ENCODE measurements at places on chromosomes 1 and 21.

- no peak for DNase-seq
Measured at GRCh38 chr1:211371406-211372105, 44.9 kb downstream of the TRAF5 start.

DNA sequence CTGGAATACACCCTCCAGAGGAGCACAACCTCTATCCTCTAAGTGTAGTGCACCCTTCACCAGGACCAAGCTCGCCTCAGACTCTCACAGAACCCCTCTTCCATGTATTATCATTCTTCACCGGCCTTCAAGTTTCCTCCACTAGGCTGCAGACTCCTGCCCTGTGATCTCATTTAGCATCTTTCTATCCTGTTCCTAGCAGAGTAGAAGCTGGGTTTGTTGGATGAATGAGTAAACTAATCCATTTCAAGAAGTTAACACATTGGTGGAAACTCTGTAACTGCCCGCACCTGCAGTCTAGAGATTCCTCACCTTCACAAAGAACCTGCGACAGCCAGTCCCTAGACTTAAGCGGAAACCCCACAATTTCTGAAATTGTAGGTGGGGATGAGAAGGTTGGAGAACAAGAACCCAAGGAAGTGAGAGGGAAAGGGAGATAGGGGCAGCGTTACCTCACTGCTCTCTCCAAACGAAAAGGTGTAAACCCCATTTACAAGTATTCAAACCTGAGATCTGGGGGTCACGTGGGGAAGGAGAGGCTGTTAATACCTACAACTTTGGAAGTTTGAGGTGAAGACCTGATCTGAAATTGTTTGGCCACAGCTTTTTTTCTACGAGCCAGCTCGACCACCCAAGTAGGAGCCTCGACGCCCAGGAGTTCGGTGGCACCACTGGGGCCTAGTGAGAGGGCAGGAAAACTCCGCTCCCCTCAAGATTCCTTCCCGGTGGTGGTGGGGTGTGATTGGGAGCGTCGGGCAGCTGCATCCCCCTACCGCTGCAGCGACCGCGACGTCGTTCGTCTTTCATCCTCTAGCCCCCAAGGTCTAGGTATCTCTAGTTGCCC, 1.2 kb downstream of the PTPN14 start:
- DNase-seq, result no peak

- DNase-seq, result peak; percentile 95
Measured at GRCh38 chr1:185566995-185567394, 167.2 kb upstream of the HMCN1 start.

GRCh38 chr1:222106377-222106776, 364.5 kb upstream of the DUSP10 start:
- no peak for DNase-seq

DNA sequence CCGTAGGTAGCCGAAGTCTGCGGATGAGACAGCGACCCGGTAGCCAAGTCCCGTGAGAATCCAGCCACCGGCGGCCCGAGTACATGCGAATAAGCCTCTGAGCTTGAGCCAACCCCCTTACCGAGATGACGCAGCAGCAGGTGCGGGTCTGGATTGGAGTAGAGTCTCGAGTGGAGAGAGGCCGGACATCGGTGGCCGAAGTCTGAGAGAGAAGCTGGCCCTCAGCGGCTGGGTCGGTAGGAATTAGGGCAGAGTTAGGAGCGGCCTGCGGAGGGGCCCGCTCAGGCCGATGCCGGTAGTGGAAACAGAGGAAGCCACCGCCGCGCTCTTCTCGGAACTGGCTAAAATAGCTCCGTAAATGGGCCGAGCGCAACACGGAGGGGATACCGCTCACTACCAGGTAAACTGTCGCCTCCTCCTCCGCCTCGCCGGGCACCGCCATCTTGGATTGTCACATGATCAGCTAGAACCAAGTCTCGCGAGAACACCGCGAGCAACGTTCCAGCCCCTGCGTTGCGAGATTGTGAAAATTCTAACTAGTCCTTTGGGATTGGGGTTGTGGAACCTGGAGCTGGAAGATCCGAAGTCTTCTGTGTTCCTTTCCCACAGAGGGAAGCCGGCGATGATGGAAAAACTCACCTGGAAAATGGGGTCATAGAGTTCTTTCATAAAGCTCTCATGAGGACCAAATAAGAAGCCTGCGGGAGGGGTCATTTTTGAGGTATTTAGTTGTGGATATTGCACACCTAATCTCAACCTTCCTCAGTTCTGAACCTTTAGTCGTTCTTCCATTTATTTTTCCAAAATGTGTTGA, at the start of gene GPATCH3:
Gene GPATCH3, minus strand, starts transcription at position 467 of the 814 bp plus-strand sequence. Its CDS starts 25 bp downstream, at position 442.
- DNase-seq, result peak; percentile 91

DNA sequence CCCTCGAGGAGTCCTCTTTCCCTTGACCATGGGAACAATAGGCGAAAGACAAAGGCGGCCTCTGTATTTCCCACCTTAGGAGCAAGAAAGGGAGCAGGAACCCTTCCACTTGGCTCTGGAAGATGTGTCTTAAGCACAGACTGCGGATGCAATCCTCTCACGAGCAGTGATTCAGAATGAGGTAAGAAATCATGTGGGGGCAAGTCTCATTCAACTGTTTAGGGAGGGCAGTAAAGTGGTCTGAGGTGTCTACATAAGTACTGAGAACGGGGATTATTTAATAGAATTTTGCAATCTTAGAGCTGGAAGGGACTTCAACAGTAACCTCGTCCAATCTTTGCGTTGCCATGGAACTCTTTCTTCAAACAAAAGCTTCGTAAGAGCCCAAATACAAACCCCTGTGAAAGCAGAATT, 1.6 kb upstream of the DYRK3 start:
- DNase-seq, result no peak

DNA sequence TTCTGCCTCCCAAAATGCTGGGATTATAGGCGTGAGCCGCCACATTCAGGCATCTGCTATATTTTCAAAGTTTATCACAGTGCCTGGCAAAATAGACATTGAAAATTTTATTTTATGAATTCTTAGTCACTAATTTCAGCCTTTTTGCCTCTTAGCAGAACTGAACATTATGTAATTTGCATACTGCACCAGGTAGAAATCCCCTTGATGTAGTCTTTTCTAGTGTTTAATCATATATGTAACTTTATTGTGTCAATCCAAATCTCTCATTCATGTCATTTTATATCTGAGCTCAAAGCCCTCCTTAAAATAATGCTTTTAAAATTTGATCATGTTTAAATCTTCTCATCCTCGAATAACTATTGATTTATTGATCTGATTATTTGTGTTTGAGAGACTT, 19.2 kb downstream of the WDTC1 start:
- no peak for DNase-seq

GRCh38 chr1:6000444-6001288, 8.4 kb upstream of the NPHP4 start:
- DNase-seq, result no peak

GRCh38 chr21:36709868-36710728, 11.2 kb downstream of the SIM2 start:
- DNase-seq, result no peak

GRCh38 chr1:53079251-53079650, 17.2 kb downstream of the PODN start:
- DNase-seq, result no peak

- no peak for DNase-seq
Measured at GRCh38 chr21:46156678-46157077, 1.3 kb upstream of the FTCD start.

- no peak for DNase-seq
Measured at GRCh38 chr1:155932487-155932886, 1.7 kb downstream of the KHDC4 start.

- DNase-seq, result no peak
Measured at GRCh38 chr1:3115275-3116149, 46.5 kb downstream of the PRDM16 start.

DNA sequence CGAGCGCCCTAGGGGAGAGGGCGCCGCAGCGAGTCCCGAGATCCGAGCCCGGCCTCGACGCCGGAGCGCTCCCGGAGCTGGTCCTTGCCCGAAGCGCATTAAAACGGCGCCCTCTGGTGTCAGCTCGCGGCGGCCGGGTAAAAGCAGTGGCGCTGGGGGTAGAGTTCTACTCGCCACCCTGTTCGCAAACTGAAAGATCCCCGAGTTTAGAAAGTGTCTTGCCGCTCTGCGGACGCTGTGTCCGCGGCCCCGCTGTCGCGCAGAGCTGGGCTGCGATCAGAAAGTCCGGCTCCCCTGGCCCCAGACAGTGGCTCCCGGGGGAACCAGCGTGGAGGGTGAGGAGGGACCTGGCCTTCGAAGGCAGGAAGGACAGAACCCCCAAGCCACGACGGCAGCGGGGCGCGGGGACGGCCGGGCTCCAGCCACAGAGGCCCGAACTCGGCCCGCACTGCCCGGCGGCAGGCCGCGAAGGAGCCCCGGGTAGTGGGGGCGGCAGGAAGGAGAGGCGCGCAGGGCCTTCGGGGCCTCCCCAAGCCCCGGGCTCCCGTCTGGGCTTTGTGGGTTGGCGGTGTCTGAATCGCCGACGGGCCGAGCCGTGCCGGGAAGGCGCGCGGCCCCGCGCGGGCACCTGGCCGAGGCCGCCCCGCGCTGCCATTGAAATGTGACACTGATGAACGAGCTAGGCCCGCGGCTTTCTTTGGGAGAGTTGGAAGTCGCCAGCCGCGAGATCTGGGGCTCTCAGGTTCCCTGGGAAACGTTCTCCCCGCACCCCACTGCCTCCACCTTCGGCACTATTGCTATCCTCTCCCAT, 39.1 kb upstream of the NFIA start:
- peak; percentile 83 for DNase-seq

GRCh38 chr21:41446586-41446985, 20.5 kb downstream of the MX1 start:
- DNase-seq, result no peak

DNA sequence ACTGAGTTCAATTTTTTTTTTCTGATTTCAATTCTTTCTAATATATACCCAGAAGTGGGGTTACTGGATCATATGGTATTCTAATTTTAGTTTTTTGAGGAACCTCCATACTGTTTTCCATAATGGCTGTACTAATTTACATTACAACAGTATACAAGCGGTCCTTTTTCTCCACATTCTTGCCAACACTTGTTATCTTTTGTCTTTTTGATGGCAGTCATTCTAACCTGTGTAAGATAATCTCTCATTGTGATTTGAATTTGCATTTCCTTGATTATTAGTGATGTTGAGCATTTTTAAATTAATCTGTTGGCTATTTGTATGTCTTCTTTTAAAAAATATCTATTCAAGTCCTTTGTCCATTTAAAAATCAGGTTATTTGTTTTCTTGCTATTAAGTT, 21.1 kb upstream of the TBX19 start:
- DNase-seq, result no peak

- no peak for DNase-seq
Measured at GRCh38 chr21:39612233-39613040, at the start of gene B3GALT5. B3GALT5 (plus strand) TSS chr21:39612940; CDS start chr21:39660560, 47,620 bp downstream.

DNA sequence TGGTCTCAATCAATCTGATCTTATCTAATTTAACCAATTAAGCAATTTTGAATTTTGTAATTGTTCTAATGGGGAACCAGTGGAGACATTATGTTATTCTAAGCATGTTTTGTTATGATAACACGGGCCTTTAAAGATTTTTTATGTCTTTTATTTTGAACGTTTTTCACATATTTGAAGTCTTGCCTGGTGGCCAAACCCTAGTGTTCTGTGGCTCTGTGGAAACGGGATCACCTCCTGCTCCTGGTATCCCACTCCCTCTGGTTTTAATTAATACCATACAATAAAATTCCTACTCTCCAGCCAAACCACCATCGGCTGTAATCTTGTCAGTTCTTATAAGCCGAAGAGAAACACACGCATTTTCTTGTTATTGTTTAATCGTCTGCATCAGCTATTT, 22.9 kb upstream of the LMO4 start:
- DNase-seq, result no peak

DNA sequence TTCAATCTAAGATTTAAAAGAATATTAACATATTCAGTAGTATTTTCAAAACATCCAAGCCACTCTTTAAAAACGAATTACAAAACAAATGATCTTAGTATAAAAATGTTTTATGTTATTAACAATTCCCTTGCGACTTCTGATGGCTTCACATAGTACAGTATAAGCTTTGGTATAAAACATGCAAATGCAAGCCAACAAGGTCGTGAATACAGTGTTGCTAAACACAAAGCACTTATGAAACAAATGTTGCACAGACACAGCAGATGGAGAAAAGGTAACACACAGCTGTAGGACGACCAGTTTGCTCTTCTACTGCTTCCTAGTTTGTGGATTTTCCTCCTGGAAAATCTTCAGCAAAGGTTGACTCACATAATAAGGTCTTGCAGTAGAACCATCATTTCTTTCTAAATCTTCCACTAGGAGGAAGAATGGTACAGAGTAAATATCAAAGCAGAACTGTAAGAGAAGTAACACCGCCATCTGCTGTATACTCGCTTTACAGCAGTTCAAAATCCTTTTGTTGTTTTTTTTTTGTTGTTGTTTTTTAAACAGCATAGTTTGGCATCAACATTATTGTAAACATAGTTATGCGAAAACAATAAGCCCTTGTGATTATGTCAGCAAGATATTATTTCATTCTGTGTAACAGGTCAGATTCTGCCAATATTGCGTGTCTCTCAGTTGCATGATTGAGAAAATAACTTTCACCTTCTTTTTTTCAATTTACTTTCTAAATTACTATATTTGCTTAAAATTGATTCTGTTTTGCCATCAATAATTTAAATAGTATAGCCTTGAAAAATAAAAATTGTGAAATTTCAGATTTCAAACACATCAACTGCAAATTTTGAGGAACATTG, 69.5 kb downstream of the LHX8 start:
- DNase-seq, result no peak

DNA sequence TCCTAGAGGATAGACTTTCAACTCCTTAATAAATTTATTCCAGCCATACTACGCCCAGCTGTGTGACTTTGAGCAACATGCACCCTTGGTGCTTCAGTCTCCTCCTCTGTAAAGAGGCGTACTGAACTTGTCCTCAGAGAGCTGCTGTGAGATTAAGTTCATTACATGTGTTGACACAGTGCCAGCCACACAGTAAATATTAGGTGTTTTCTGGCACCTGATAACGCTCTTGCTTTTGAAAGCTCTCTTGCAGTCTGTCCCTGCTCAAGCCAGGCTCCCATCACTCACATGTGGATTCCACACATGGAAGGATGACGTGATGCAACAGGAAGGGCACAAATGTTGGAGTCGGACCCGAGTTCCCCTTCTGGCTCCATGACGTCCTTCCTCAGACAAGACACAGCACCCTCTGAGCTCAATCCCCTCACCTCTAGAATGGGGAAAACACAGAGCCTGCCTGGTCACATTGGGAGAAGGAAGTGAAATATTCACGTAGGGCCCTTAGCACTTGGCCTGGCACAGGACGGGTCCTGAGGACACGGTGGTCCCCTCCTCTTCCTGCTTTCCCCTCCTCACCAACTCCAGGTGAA, 7.7 kb downstream of the IFNLR1 start:
- DNase-seq, result no peak

DNA sequence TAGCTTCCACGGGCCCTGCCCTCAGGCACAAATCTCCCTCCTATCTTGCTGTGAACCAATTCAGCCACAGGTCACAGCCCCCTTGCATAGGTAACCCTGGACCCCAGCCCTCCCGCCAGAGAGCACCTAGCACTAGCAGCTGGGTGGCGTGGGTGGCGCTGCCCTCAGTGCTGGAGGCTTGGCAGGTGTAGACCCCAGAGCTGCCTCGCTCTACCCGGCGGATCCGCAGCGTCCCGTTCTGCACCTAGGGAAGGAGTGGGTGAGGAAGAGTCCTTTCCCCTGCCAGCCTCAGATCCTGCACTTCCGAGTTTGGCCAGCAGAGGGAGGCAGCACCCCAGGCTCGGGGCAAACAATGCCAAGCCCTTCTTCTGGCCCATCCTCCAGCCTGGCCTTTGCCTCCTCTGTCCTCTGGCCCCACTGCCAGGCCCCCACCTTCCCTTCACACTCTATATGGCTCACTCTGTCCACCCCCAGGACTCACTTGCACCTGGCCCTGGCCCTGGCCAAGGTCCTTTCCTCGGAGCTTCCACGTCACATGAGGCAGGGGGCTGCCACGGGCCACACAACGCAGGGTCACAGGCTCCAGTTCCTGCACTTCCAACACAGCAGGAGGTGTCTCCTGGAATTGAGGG, 9.0 kb downstream of the IGSF9 start:
- DNase-seq, result peak; percentile 82

GRCh38 chr1:209076688-209077087, 506.8 kb upstream of the CAMK1G start:
- no peak for DNase-seq

Measured in CD4-positive, alpha-beta T cell treated with Interleukin-17A for 1 hour (primary cell).